ENCODE measurements at places on chromosomes 7 and 10.
A peak's percentile ranks its signal among the peaks of the same experiment; 100 is the strongest.

GRCh38 chr7:74449809-74450397, 3.8 kb upstream of the GTF2IRD1 start:
- DNase-seq = peak; percentile 93
- no peaks in the 10 kb centered on the region for H3K27me3 ChIP-seq
- no peak overlapping the region for H3K27ac ChIP-seq
- H3K36me3 ChIP-seq = no peaks in the 10 kb centered on the region
- H3K4me3 ChIP-seq = no peak overlapping the region
- peaks cover 3% of the 10 kb centered on the region for H3K4me1 ChIP-seq

- H3K27me3 ChIP-seq = no peaks in the 10 kb centered on the region
- H3K36me3 ChIP-seq = no peaks in the 10 kb centered on the region
- H3K27ac ChIP-seq = no peak overlapping the region
- no peak for DNase-seq
Measured at GRCh38 chr7:121156825-121157224, 168.3 kb downstream of the CPED1 start.

DNA sequence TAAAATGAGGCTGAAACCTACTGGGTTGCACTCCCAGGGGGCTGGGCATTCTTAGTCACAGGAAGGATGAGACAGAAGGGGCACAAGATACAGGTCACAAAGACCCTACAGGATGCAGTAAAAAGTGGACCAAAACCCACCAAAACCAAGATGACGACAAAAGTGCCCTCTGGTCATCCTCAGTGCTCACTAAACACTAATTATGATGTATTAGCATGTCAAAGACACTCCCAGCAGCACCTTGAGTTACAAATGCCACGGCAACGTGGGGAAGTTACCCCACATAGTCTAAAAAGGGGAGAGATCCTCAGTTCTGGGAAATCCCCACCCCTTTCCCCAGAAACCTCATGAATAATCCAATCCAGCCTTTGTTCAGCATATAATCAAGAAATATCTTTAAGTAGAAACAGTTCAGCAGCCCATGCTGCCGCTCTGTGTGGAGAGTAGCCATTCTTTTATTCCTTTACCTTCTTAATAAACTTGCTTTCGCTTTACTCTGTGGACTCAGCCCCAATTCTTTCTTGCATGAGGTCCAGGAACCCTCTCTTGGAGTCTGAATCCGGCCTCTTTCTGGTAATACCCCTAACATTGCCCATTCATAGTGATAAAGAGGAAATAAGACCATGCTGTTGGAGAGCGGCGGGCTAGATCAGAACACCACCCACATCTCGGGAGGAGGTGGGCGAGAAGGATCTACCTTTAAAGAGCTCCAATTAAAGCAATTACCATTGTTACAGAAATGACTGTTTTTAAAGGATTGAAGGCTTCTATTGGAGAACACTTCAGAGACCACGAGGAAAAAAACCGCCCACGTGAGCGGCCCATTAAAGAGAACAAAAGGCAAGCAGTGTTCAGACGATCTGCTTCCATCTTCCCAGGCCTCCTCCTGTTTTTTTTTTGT, 170.9 kb downstream of the USP6NL start:
- no peaks in the 10 kb centered on the region for H3K27me3 ChIP-seq
- no peak for DNase-seq
- H3K36me3 ChIP-seq = no peaks in the 10 kb centered on the region
- H3K4me3 ChIP-seq = no peak overlapping the region
- H3K4me1 ChIP-seq = peaks cover 49% of the 10 kb centered on the region

DNA sequence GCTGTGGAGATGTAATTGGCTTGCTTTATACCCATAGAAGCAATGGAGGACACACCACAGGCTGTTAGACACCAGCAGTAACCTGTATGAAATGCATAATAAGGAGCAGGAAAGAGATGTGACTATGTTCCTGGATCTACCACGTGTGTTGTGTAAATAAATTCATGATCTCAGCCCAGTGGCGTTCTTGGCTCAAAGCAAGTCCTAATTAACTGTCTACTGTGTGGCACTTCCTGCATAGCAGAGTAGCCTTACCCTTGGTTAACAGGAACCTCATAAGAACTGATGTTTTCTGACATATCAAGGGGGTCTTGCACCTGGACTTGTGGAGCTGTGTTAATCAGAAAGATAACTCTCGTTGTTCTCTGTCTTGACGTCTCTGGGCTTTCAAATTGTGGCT, 25.7 kb upstream of the FAM180A start:
- H3K36me3 ChIP-seq = no peaks in the 10 kb centered on the region
- no peak for DNase-seq
- no peaks in the 10 kb centered on the region for H3K4me1 ChIP-seq
- no peak overlapping the region for H3K4me3 ChIP-seq

DNA sequence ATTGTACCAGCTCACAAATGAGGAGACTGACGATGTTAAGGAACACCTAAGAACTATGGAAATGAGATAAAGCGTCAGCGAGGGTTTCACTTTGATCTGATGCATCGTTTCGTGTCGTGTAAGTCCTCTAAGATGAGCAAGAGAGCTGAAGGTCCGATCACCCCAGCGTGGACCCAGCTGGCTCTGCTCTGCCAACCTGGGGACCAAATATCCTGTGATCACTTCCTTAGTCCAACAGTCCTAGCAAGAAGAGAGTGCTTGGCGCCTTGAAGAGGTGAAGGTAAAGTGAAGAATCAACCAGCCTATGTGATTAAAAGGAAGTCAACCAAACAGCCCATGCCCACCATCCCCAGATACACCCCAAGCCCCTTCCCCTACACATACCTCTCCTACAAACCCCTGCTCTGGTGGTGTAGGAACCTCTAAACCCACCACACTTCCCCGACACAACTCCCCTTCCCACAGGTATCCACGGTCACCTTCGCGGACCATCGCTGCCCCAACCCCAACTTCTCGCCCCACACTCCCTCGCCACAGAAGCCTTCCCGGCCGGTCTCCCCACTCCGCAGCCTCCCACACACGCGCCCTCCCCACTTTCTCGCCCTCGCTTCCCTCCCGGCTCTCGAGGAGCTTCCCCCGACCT, 722 bp downstream of the UPF2 start:
- peaks cover 13% of the 10 kb centered on the region for H3K4me1 ChIP-seq
- peak; percentile 39 for DNase-seq
- H3K27me3 ChIP-seq = no peaks in the 10 kb centered on the region
- no peaks in the 10 kb centered on the region for H3K36me3 ChIP-seq
- H3K4me3 ChIP-seq = peak overlapping the region; percentile 93

GRCh38 chr7:33888166-33888565, 17.2 kb upstream of the BMPER start:
- DNase-seq = peak; percentile 64
- no peak overlapping the region for H3K4me3 ChIP-seq
- H3K4me1 ChIP-seq = no peaks in the 10 kb centered on the region
- H3K36me3 ChIP-seq = no peaks in the 10 kb centered on the region
- no peaks in the 10 kb centered on the region for H3K27me3 ChIP-seq
- H3K27ac ChIP-seq = no peak overlapping the region

- DNase-seq = no peak
- no peaks in the 10 kb centered on the region for H3K27me3 ChIP-seq
- no peak overlapping the region for H3K27ac ChIP-seq
- H3K36me3 ChIP-seq = no peaks in the 10 kb centered on the region
Measured at GRCh38 chr7:13155188-13155587, 467.8 kb downstream of the ARL4A start.

DNA sequence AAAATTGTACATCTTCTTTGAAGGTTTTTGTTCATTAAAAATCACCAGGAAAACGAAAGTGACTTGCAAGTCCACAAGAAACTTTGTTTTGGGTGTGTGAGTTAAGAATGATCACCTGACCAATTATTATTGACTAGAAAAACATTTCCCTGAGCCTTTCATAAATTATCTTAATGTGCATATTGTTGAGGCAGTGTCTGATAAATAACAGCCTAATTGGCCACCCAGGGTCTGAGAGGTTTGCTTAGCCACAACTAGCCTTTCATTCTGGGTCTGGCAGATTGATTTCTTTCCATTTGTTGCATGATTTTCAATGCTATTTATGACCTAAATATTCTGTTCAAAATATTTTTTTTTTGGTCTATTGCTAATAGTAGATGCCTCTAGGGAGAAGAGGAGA, 152.8 kb downstream of the AUTS2 start:
- H3K4me1 ChIP-seq = peaks cover 12% of the 10 kb centered on the region
- no peaks in the 10 kb centered on the region for H3K27me3 ChIP-seq
- H3K27ac ChIP-seq = no peak overlapping the region

- H3K4me3 ChIP-seq = no peak overlapping the region
- H3K27me3 ChIP-seq = no peaks in the 10 kb centered on the region
- H3K36me3 ChIP-seq = no peaks in the 10 kb centered on the region
- no peak for DNase-seq
Measured at GRCh38 chr10:11131112-11131639, 113.5 kb downstream of the CELF2 start.

GRCh38 chr10:71767420-71768035, 5.8 kb downstream of the VSIR start:
- no peak for DNase-seq
- H3K27me3 ChIP-seq = peaks cover 5% of the 10 kb centered on the region
- H3K4me3 ChIP-seq = no peak overlapping the region
- H3K4me1 ChIP-seq = no peaks in the 10 kb centered on the region
- H3K27ac ChIP-seq = no peak overlapping the region

DNA sequence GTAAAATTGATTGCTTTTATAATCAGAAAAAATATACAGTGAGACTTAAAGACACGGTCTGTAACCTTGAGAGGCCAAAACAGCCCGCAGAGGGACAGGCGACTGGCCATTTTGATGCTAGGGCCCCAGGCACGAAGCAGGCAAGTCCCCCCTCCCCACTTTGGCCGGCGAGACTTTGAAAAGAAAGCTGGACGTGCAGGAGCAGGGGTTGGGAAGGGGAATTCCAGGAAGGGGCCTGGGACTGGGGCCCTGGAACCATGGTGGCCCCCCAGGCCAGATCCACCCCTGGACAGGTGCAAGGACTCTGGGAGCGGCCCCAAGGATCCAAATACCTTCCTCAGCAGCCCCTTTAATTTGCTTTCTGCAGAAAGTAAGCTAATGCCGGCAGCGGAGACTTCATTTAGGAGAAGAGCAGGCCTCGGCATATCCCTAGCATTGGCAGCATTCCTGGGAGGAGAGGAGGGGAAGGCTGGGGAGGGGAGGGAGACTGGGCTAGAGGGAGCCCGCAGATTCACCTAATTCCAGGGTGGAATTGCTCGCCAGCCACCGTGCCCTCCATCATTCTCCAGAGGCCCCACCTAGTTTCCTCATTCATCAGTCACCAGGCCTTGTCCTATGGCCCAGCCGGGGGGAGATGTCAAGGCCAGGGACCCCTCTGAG, 24.9 kb upstream of the TNRC18 start:
- H3K27ac ChIP-seq = no peak overlapping the region
- no peaks in the 10 kb centered on the region for H3K27me3 ChIP-seq
- H3K4me3 ChIP-seq = no peak overlapping the region
- DNase-seq = peak; percentile 79
- peaks cover 19% of the 10 kb centered on the region for H3K4me1 ChIP-seq

DNA sequence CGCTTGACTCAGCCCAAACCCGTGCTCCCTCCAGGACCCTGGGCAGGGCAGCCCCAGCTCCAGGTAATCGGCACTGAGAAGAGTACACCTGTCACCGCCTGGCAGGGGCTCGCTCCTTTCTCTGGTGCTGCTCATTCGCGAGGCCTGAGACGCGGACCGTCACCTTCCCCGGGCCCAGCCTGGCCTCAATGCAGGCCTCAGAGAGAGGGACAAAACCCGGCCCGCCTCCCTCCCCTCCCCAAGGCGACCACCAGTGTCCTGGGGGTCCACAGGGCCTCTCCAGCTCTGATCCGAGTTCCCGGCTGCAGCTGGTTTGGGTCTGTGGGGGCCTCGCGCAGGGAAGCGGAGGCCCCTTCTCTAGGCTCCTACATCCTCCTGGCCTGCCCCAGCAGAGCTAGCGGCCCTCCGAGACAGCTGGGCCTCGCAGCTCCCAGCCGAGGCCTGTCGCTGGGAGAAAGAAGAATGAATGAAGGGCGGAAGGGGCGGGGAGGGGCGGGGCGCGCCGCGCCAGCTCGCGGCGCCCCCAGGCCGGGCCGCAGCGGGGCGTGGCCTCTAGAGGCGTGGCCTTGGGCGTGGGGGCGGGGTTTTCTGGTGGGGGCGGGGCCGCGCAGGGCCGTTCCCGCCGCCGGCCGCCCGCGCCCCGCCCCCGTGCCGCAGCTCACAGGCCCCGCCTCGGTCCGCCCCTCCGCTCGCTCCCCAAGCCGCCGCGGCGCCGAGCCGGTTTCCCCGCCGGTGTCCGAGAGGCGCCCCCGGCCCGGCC, at the start of gene LIMK1:
LIMK1 (plus strand) TSS at position 688 of the 760 bp plus-strand sequence. CDS start 187 bp downstream, outside the sequence.
- H3K36me3 ChIP-seq = 0 out of 2 replicates have a peak, but pooled peaks cover 3% of the 10 kb centered on the region
- peak within 1 kb of the TSS; percentile 83 for H3K4me3 ChIP-seq
- no peaks in the 10 kb centered on the region for H3K27me3 ChIP-seq
- H3K4me1 ChIP-seq = peaks cover 16% of the 10 kb centered on the region
- H3K27ac ChIP-seq = peak within 1 kb of the TSS; percentile 81
- DNase-seq = peak; percentile 87

- no peaks in the 10 kb centered on the region for H3K27me3 ChIP-seq
- H3K4me3 ChIP-seq = no peak overlapping the region
- DNase-seq = no peak
- H3K4me1 ChIP-seq = no peaks in the 10 kb centered on the region
Measured at GRCh38 chr10:88256886-88257285, 326.2 kb downstream of the RNLS start.

DNA sequence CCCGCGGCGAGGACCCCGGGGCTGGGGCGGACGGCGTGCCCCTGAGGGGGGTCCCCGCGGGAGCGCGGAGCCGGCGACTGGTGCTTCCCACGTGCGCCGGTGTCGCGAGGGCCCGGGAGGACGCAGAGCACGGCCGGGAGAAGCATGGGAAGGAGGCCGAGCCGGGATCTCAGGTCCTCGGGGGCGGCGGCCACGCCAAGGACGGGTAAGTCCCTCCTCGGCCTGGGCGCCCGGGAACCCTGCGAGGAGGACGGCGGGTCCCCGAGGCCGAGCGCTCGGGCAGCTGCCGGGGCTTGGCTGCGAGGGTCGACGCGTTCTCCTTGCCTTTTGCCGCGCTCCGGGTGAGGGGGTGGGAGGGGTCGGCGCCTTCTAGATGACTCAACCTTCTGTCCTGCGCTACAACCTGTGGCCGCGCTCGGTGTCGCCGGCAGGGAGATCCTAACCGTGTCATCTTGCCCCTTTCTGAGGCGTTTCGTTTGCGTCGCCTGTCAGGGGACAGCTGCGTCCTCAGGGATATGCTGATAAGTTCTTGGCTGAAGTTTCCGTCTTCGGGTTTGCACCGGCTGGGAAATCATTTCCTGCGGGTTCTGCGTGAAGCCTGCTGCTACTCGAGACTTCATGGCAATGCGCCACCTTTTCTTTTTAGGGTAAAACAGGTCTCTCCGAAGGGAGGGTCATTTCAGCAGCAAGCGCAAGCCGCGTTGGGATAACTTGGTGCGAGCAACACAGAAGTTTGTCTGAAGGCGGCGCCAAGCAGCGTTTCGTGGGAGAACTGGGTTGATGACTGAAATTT, 529 bp downstream of the TASOR2 start:
- peaks cover 9% of the 10 kb centered on the region for H3K4me1 ChIP-seq
- peak overlapping the region; percentile 57 for H3K4me3 ChIP-seq
- peak; percentile 81 for DNase-seq
- no peaks in the 10 kb centered on the region for H3K36me3 ChIP-seq
- H3K27ac ChIP-seq = no peak overlapping the region

DNA sequence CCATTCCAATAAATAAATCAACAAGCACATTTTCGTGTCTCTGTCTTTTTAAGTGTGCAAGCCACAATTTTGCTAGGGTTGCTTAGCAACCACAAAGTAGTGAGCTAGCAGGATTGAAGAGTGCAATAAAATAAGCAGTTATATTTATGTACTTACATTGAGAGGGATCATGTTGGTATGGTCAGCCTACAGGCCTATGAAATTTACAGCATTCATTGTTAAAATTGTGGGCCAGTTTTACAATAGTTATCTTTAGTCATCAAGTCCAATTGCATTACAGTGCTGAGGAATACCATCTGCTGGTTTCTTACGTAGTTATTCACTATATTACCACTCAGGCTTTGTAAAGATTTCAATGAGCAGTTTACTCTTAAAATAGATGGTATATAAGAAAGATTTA, 192.5 kb upstream of the POT1 start:
- no peaks in the 10 kb centered on the region for H3K36me3 ChIP-seq
- no peak for DNase-seq
- no peak overlapping the region for H3K4me3 ChIP-seq
- H3K4me1 ChIP-seq = no peaks in the 10 kb centered on the region

Data from GM23338 (cell line).